Activated gamma-delta T cell (primary cell): ENCODE measurements at places on chromosomes 2 and 18.

DNA sequence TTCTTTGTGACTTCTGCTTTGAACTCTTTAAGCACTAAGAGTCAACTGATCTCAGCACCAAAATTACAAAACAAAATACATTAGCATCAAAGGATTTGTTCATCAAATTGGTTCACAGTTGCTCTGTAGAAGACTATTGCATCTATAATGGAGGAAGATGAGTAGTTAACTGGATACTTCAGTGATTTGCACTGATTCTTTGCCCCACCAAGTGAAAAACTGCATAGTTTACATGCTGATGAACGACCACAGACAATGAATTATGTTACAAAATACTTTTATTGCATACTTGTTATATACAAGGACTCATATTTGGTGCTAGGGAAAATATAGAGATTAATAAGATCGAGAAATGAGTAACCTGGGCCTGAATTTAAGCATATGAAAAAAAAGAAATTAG is 107.2 kb downstream of the SCG2 start:
- DNase-seq = no peak

- DNase-seq = no peak
Measured at GRCh38 chr2:226136739-226137138, 662.9 kb downstream of the IRS1 start.

DNA sequence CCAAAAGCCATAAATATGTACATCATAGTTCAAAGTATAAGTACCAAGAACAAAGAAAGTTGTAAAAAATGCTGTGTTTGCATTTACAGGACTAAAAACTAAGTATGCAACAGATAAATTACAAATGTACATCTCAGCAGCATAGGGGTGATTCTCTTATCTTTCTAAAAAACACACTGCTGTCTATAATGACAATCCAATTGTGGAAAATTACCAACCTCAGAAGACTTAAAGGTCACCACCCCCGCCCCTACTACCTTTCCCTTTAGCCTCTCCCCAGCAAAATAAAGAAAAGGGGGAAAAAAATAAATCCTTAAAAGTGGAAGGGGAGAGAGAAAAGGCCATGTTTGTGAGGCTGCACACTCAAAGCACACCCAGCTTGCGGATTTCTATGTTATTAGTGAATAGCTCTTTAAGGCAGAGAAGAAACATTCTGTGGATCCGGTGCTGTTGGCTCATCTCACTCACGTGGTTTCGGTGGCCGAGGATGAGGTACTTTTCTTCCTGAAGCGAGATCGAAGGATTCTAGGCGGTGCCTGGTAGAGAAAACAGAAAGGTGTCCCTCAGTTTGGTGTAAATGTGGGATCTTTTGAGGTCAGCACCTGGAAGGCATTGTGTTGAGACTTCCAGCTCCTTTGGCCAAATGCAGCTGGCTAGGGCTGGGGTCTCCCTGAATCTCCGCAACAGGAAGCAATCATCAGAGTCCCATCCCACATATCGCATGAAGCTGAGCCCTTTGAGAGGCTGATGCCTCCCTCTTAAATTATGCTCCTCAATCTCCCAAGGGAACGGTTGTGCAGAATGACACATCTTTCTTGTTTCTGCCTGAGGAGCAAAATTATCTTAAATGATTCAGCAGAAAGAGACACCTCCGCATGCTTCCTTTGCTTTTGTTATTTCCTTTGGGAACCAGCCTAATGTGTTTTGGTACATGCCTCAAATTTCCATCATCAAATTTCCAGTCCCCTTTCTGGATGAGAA is 17.6 kb downstream of the MRPL35 start:
- no peak for DNase-seq

DNA sequence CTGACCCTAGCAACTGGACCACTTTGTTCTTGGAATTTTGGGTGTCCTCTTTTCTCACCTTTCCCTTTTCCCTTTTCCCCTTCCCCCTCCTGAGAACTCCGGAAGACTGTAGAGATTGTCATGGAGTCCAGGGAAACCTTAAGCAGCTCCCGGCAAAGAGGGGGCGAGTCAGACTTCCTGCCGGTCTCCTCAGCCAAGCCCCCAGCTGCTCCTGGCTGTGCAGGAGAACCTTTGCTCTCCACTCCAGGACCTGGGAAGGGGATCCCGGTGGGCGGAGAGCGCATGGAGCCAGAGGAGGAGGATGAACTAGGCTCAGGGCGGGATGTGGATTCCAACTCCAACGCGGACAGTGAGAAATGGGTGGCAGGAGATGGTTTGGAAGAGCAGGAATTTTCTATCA is 20.5 kb downstream of the SETBP1 start:
- DNase-seq = no peak

GRCh38 chr18:49013961-49014604 is 63.3 kb upstream of the SMAD7 start:
- no peak for DNase-seq

DNA sequence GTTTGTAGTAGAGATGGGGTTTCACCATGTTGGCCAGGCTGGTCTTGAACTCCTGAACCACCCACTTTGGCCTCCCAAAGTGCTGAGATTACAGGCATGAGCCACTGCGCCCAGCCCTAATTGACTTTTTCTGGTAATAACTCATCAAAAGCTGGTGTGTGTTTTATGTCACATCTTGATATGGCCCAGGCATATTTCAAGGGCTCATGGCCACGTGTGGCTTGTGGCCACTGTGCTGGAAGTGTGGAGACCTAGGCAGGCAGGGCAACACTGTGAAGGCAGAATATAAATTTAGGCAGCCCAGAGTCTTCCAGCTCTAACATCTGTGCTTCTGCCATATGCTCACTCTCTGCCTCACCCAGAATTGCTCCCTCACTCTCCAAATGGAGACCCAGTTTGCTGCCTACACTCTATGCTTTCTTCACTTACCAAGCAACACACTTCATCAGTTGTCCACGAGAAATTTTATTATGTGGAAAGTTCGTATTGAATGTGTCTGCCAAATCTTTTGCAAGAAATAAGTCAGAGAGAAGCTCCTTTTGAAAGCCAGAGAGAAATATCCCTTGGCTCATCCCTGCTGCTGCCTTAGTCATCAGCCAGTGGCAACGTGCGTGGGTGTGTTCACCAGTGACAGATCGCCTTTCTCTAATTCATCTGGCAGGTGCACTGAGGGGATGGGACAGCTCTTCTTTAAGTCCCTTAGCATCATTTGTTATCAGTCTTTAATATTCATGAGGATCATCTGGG is 129.4 kb upstream of the CXCR4 start:
- DNase-seq = no peak

- DNase-seq = no peak
Measured at GRCh38 chr18:77065221-77065981, 67.2 kb downstream of the MBP start.

DNA sequence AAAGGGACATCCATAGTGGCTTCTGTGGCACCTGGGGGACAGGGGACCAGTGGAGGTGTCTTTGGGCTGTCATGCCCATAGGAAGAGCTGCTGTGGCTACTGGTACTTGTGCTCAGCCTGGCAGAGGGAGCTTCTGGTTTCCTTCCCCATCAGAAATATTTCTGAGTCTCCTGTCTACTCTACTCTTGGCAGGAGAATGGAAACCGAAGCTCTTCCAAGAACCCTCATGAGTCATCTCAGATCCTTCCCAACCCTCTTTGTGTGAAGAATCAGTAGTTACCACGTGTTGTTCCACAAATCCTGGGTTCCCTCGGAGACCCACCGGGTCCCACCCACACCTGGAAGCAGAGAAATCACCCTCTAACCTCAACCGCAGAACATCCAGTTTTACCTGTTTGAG is 234.9 kb downstream of the FHOD3 start:
- no peak for DNase-seq

DNA sequence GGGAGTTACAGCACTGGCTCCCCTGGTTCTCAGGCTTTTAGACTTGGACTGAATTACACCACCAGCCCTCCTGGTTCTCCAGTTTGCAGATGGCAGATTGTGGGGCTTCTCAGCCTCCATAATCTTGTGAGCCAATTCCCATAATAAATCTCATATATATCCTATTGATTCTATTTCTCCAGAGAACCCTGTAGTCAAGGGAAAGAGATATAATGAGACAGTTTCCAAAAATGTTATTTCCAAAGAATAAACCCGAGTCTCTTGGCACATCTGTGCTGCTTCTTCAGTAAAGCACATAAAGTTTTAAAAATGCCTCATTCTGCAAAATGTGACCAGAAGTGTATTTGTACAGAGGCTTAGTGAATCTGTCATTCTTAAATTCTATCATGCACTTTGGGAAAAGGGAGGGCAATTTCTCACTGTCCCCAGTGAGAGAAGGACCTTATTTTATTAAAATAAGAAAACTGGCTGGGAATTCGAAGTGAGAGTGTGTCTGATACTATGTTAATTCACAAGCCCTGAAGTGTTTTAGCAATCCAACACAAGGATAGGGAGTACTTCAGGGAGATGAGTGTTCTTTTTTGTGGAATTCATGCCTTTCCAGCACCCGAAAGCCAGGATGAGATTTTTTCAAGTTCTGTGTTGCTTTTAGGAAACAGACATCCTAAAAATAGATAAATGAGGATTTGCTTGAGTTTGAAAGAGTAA is 282.4 kb upstream of the CHAC2 start:
- no peak for DNase-seq

- DNase-seq = no peak
Measured at GRCh38 chr18:76955524-76956170, 133.3 kb downstream of the ZNF236 start.

DNA sequence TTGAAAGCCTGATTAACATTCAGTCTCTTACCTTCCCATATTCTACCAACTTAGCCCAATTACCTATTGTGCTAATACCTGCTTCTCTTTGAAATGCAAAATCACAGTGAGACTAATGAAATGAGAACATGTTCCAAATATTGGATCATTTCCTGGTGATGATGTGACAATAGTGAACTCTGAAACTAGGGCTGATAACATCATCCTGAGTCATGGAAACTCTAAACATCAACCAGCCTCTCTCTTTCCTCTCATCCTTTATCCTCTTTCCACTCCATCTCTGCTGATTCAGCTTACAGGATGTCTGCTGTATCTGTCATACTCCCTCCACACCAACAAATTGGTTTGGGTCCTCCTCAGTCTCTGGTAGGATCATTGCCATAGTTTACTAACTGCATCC is 98.8 kb upstream of the NCKAP5 start:
- DNase-seq = no peak

- no peak for DNase-seq
Measured at GRCh38 chr2:236894791-236895190, 190.9 kb upstream of the COPS8 start.

GRCh38 chr18:59802031-59802430 is 97.8 kb upstream of the PMAIP1 start:
- DNase-seq = no peak

DNA sequence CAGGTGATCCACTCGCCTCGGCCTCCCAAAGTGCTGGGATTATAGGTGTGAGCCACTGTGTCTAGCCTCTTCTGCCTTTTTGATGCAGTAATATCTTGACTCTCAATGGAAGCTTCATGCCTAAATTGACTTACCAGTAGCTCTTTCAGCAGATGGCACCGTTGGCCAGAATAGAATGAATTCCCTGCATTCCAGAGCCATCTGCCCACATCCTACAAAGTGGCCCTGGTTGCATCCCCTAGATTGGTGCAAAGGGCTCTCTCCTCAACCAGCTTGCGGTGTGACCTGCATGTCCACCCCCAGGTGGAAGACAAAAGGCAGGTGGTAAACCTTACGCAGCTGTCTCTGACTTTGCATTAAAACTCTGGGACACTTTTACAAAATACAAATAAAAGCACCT is 4.4 kb upstream of the PARD6G start:
- DNase-seq = no peak

- no peak for DNase-seq
Measured at GRCh38 chr2:160375802-160376469, 117.7 kb downstream of the RBMS1 start.

GRCh38 chr2:14723684-14724083 is 91.2 kb downstream of the LRATD1 start:
- DNase-seq = no peak

DNA sequence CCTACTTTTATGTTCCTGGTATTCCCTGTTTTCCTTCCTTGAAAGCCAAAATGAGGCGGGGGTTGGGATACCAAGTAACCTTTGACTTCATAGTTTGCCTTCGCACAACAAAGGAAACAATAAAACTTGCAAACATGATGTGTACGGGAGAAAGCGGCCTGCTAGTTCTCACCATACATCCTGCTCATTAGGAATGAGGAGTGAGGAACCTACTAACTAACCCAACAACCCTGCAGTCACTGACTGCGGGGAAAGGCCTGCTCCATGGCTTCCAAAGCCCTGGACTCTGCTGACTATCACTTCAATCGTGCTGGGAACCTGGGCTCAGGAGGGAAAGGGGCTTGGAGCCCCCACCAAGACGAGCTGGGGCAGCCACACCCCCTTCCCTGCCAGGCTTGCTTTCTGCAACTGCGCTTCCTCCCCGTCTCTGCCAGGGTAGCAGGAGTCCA is 24.2 kb downstream of the RPL31 start:
- no peak for DNase-seq

DNA sequence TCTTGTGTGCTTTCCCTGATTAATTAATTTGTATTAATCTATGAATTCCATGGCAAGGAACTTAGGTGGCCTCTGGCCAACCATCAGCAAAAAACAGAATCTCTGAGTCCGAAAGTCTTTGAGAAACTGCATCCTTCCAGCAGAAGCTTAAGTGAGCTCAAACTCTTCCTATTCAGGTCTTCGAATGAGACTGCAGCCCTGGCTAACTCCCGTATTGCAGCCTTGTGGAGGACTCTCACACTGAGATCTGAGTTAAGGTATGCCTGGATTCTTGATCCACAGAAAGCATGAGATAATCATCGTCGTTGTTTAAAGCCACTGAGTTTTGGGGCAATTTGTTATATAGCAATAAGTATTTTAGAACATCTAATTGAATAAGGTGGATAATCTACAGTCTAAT is 1143.9 kb upstream of the NXPH2 start:
- no peak for DNase-seq

DNA sequence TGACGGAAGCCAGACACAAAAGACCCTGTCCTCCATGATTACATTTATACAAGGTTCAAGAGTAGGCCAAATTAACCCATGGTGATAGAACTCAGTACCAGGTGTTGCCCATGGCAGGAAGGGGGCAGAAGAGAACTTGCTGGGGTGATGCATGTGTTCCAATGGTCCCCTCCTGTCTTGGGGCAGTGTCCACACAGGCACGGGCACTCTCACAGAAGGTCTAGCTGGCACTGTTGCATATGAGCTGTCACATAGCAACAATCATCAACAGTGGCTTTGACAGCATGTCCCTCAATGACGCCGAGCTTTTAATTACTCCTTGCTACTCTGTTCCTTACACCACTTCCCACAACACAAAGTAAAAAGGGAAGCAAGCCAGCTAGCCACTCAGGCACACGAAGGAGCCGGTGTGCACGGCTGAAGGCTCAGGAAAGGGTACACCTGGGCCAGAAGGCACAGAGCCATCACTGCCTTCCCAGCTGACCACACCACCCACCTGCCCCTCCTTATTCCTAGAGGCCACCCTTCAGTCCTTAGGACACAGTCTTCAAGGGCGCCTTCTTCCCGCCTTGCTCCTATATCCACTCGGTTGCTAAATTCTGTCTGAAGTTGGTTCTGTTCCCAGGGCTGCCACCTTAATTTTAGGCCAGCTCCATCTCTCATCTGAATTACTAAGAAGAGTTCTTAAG is 28.9 kb downstream of the RPL31 start:
- DNase-seq = no peak

GRCh38 chr2:226475650-226476049 is 324.0 kb downstream of the IRS1 start:
- DNase-seq = no peak

- DNase-seq = no peak
Measured at GRCh38 chr18:64097497-64097896, 51.4 kb downstream of the LINC00305 start.
